ENCODE measurements at places on chromosomes 2 and 18.

- no peak for DNase-seq
Measured at GRCh38 chr2:174544156-174544555, 53.4 kb downstream of the WIPF1 start.

- DNase-seq = no peak
Measured at GRCh38 chr2:157150747-157151146, 106.8 kb upstream of the GALNT5 start.

GRCh38 chr2:105615305-105615704, 129.4 kb upstream of the NCK2 start:
- DNase-seq = no peak

DNA sequence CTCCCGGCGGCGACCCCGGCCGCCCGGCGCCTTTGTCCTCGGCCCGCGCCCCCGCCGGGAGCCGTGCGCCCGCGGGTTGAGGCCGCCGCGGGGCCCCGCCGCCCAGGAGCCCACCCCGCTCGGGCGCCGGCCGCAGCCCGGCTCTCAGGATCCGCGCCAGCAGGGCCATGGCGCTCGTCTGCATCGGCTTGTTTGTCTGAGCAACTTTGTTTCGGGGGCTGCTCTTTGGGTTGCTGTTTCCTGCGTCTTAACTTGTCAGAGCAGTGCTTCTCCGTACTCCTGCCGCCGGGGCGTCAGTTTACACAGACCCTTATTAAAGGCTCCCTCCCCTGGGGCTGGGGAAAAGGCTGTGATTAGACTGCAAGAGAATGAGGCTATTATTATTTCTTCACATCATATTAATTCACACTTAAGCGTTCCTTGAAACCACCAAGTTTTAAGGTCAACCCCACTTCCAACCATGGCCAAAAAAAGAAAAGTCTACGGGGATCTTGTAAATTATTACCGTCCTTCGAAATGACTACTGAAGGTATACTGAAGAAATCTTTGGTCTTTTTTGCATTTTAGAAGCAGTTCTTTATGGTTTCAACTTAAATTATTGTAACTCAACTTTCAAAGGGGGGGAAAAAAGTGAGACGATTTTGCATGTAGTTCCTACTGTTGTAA, at the start of gene CYP27C1:
CYP27C1 (minus strand) TSS at position 198 of the 666 bp plus-strand sequence; CDS start at position 169, 29 bp downstream.
- no peak for DNase-seq

GRCh38 chr2:72141881-72142451, 5.7 kb downstream of the CYP26B1 start:
- DNase-seq = no peak

GRCh38 chr2:104873689-104874054, 19.8 kb downstream of the POU3F3 start:
- no peak for DNase-seq

DNA sequence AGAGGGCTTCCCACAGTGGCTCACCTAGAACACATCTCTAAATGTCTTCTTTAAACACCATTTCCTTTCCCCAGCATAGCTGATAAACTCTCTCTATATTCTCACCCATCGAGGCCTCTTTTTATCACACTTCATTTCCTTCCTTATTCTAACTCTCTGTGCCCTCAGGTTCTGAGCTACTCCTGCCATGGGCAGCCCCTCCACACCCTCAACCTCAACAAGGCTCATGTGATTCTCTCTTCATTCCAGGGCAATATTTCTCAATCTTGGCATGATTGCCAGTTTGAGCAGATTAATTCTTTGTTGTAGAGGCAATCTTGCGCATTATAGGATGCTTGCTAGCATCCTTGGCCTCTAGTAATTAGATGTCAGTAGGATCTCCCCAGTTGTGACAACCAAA, 999.1 kb downstream of the TSN start:
- no peak for DNase-seq

GRCh38 chr18:75052475-75052874, 156.5 kb downstream of the PTGR3 start:
- DNase-seq = no peak

DNA sequence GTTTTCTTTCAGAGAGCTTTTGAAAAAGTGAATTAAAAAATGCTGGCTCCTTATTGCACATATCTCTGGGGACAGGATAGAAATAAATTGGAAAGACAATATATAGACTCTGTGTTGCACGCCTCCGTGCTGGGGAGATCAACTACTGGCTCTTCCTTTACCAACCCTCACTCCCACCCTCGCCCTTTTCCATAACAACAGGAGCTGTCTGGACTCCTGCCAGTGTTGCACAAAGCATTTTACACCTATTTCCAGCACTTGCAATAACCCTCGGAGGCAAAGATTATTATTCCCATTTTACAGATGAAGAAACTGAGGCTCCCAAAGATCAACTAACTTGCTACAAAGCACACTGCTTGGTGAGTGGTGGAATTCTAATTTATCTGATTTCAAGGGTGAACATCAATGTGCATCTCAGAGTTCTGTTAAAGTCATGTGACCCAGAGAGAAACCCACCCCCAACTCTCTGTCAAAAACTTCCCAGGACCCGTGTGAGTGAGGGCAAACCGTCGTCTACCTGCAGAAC, 4.2 kb downstream of the CREG2 start:
- DNase-seq = no peak

DNA sequence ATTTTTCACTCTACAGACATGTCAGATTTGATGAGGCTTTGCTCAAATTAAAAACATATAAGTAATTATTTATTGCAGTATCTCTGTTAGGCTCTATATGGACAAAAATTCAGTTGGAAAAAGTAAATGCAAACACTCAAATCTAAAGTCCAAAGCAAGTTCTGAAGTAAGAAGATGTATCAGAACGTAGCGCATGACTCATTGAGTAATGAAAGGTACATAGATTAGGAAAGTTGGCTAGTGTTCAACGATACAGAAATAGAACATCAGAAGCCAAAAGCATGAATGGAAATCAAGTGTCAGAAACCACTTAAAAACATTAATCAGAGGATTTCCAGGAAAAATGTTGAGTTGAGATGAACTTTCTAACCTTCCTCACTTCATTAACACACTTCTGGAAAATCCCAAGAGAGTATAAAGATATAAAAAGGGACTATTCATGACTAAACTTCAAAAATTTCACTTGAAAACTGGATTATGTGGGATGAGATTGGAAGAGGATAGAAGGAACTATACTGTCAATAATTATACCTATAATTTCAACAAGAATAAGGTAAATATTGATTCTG, 494.1 kb downstream of the LRRTM4 start:
- DNase-seq = no peak

GRCh38 chr2:34388446-34388845, 789.3 kb upstream of the FAM98A start:
- DNase-seq = no peak

- DNase-seq = no peak
Measured at GRCh38 chr18:76741346-76741745, 81.0 kb upstream of the ZNF236 start.

- DNase-seq = no peak
Measured at GRCh38 chr2:6368281-6368680, 497.4 kb downstream of the CMPK2 start.

GRCh38 chr2:151260573-151261230, 961 bp downstream of the RBM43 start:
- DNase-seq = no peak

GRCh38 chr2:101082998-101083397, 68.2 kb downstream of the TBC1D8 start:
- DNase-seq = no peak

DNA sequence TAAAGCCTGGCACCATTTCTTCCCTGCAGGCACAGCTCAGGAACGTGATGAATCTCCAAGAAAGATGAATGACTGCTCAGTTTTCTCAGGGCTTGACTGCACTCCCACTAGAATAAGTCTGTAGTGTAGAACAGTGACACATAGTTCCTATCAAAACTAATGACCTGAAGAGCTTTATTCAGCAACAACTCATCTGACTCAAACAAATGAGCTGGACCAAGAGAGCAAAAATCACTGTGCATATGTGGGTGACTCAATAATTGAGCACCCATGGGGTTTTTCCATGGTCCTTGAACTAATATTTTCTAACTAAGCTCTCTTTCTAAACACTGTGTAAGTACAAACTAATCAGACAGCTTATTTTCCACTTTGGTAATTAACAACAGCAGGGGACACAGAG, 61.1 kb upstream of the XDH start:
- DNase-seq = peak; percentile 31

DNA sequence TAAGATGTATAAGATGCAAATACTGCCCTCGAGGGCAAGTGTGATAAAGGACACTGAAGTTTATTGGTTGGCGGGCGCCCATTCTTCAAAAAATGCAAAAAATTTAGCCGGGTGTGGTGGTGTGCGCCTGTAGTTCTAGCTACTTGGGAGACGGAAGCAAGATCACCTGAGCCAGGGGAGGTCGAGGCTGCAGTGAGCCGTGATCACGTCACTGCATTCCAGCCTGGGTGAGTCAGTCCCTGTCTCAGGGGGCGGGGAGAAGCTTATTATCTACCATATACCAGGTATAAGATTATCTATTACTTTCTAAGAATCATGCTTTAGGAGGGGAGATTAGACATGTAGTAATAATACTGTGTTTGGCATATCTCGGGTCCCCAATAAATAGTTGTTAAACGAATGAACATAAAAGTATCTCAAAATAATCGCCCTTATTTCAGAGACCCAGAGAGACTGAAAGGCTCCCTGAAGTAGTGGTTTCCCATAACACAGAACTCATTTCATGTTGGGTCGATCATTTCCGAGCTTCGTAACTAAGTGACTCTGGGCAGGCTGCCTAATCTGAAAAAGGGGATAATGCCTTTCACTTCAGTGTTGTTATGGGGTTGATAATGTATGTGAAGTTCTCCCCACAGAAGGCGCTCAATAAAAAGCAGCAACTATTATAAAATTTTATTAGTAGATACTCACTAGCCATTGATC, 1.2 kb upstream of the SELENOI start:
- DNase-seq = no peak

DNA sequence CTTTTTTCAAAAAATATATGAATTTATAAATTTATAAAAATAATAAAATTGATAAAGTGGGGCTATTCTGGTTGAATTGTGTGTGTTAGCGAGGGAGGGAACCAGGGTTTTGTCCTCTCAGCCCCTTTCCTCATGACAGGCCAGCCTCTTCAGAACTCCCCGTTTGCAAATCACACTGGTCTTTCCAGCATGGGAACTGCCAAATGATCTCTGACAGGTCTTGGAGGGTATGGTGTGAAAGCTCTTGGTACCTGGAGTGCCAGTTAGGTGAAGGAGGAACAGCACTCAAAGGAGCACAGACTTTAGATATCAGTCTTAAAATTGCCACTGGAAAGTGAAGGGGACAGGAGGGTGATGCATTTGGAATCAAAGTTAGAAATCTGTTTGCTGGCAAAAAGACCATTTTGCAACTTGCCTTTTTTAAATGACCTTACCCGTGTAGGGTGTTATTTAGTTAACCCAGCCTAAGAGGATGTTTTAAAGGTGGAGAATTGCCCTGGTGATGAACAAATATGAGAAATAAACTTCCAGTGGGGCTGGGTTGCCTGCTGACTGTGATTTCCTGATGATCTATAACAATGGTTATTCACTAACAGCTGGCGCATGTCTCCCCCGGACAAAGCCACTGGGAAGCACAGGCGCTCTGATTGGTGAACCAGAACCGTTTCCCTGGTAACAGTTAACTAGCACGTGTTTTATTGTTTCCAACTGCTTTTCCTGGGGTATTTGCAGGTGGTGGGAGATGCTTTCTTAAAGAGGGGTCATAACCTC, 85.3 kb upstream of the EFEMP1 start:
- DNase-seq = peak; percentile 22

DNA sequence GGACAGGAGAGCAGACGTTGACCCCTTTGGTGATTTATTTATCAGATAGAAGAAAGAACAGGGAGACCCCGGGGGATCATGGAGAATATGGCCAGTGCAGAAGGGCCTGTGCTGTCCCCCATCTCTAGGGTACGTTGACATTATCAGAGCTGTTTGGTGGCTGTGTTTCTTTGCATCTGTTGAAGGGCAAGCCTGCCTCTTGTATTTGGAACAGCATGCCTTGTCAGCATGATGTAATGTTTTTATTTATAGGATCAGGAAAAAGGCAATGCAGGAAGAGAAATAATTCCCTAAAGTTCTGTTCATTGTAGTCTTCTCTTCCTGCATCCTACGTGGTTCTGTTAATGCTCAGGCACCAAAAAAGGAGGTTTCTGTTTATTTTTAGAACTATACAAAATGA, 49.8 kb upstream of the CABYR start:
- DNase-seq = no peak

DNA sequence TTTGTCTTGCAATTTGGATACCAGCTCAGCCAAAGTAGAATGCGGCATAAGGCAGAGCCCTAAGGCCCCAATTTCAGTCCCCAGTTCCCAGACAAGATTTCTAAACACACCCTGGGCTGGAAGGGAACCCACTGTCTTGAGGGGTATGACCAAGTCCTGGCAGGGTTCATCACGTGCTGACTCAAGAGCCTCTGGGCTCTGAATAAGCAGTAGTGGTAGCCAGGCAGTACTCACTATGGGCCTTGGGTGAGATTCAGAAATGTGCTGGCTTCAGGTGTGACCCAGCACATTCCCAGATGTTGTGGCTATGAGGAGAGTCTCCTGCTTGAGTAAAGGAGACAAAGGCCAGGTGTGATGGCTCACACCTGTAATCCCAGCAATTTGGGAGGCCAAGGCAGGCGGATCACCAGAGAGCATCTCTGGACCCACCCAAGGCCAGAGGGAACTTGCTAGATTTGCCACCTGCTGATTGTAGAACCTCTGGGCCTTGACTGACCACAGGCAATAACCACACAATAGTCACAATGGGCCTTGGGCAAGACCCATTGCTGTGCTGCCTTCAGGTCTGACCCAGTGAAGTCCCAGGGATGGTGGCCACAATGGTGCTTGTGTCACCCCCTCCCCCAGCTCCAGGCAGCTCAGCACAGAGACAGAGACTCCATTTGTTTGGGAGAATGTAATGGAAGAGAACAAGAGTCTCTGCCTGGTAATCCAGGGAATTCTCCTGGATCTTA, 74.9 kb downstream of the ATL2 start:
- DNase-seq = no peak

DNA sequence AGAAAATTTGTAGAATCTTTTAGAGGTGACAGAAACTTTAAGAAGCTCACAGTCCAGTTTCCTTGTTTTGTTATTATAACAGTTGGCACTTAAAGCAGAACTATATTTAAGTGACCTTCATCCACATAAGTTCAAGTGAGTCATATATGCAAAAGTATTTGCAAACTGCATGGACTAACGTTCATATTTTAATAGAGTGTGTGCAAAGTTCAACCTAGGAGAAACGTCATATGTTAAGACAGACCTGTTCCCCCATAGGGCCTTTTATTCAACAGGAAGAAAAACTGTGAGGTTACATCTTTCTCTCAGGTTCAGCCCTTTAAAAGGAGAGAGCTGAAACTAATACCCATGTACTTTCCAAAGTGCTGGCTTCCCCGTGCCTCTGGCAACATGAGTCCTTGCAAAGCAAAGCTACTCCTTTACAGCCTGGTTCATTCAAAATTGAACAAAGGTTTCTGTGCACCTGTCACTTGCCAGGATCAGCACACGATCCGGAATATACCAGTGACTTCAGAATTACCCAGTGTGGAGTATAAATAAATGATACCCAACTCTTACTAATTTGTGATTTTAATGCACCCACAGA, 280.0 kb upstream of the RAB12 start:
- DNase-seq = no peak

GRCh38 chr2:84492571-84492970, 23.7 kb upstream of the DNAH6 start:
- DNase-seq = no peak

- DNase-seq = no peak
Measured at GRCh38 chr2:32632089-32632488, 4.2 kb downstream of the TTC27 start.

- no peak for DNase-seq
Measured at GRCh38 chr2:36369716-36370115, 14.1 kb downstream of the CRIM1 start.
